ENCODE measurements at places on chromosomes 16 and 17.

GRCh38 chr16:13307255-13307654 is 405.9 kb downstream of the SHISA9 start:
- DNase-seq = no peak

- DNase-seq = no peak
Observed at GRCh38 chr17:47633996-47634395, 15.7 kb upstream of the KPNB1 start.

DNA sequence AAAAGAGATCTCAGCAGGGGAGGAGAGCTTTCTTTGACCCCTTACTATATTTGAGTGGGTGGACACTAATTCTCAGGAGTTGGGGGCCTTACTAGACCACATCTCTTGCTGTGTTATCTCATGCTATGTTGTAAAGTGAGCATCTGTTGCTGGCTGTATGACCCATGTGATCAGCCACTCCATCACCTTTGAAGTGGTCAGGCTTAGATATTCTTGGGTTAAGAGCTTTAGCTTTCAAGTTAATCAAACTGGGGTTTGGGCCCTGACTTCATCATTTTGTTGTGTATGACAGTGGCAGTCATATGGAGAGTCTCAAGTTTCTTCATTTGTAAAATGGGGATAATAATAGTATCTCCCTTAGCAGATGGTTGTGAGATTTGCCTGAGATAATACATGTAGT is 201.1 kb downstream of the FTO start:
- no peak for DNase-seq

- DNase-seq = peak; percentile 93
Observed at GRCh38 chr17:28661635-28662526, at the start of the genes SDF2 and SUPT6H. SDF2 (minus strand) TSS chr17:28661906; CDS start chr17:28661876, 30 bp downstream. SUPT6H (plus strand) TSS chr17:28662205; CDS start chr17:28673402, 11,197 bp downstream.

GRCh38 chr17:7502987-7503386 is 18.8 kb downstream of the POLR2A start:
- DNase-seq = no peak

DNA sequence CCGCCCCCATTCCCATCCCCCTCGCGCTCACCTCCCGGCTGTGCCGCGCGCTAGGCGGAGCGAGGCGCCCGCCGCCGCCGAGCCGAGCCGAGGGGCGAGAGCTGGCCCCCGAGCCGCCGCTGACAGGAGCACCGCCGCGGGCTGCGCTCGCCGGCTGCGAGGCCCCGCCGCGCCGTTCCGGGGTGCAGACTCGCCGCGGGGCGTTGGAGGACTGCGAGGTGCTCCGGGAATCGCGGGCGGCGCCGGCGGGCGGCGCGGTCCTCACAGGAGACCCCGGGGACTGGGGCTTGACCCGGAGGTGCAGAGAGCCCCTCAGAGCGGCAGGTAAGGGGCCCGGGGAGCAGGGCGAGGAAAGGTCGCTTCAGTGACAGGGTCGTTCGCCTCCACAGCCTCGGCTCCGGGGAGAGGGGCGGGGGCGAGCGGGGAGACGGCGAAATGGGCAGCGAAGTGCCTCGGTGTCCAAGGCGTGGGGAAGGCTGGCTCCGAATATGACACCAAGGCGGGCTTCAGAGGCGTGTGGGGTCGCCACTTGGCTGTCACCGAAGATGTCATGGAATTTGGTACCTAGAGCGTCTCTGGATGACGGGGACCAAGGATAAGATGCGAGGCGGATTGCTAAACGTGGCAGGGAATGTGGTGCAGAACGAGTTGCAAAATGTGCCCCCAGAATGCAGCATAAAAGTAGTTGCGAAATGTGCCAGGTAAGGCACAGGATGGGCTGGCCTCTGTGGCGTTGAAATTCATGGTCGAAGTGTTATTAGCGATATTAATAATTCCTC is 580 bp downstream of the TANC2 start:
- no peak for DNase-seq

GRCh38 chr17:45854209-45854608 is 9.5 kb downstream of the SPPL2C start:
- no peak for DNase-seq

DNA sequence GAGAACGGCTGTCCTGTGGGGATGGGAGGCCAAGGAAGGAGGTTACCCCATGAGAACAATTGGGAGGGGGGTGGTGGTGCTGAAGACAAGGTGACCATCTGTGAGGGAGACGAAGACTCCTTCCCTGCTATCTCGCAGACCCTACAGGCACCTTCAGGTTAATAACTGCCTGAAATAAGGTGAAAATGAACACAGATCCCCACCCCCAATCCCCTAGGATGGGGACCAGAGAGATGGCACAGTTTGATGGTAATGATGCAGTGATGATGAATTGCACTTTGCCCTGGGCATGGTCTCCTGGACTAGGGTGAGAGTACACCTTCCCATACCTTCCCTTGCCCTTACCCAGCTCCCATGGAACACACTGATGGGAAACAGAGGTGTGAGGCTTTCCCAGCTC is 1.4 kb upstream of the NAE1 start:
- no peak for DNase-seq

- no peak for DNase-seq
Observed at GRCh38 chr17:74233937-74234336, 20.6 kb downstream of the TTYH2 start.

- DNase-seq = peak; percentile 14
Observed at GRCh38 chr16:12573730-12574383, 229.8 kb downstream of the CPPED1 start.

GRCh38 chr16:85541980-85542900 is 70.9 kb upstream of the GSE1 start:
- DNase-seq = no peak

GRCh38 chr16:3774156-3774767 is 56.9 kb upstream of the TRAP1 start:
- DNase-seq = no peak

- no peak for DNase-seq
Observed at GRCh38 chr16:29696881-29697331, 17.9 kb downstream of the QPRT start.

DNA sequence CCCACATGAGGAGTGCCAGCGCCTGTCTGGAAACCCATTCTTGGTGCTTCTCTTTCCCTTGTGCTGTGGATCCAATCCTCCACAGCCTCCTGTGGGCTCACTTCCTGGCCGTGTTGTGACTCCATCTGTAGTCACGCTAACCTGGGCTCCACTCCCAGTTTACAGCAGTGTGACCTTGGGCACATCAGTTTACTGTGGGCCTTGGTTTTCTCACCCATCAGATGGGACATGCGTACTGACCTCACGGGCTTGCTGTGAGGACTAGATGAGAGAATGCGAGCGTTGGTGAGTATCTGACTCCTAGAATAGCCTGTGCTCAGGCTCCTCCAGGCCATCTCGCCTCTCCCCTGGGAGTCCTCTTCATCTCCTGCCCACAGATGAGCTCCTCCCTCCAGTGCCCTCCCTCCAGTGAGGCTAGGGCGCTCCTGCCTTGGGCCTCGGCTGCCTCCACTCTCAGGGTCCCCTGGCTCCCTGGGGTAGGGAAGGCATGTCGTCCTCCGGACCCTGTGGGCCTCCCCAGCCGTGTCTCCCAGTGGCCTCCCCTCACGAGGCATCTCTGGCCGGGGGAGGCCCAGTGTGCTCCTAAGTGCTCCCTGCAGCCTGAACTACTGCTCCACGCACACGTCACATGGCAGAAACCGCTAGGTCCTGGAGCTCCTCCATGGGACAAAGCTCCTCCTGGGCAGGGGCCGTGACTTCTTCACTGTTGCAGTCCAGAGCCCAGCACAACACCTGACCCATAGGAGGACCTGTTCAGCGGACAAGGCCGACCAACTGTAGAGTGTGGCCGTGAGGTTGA is 5.2 kb upstream of the FOXJ1 start:
- no peak for DNase-seq

- DNase-seq = no peak
Observed at GRCh38 chr17:64447526-64447925, 1.4 kb upstream of the MILR1 start.

- DNase-seq = no peak
Observed at GRCh38 chr16:78720416-78720815, 621.0 kb downstream of the WWOX start.

DNA sequence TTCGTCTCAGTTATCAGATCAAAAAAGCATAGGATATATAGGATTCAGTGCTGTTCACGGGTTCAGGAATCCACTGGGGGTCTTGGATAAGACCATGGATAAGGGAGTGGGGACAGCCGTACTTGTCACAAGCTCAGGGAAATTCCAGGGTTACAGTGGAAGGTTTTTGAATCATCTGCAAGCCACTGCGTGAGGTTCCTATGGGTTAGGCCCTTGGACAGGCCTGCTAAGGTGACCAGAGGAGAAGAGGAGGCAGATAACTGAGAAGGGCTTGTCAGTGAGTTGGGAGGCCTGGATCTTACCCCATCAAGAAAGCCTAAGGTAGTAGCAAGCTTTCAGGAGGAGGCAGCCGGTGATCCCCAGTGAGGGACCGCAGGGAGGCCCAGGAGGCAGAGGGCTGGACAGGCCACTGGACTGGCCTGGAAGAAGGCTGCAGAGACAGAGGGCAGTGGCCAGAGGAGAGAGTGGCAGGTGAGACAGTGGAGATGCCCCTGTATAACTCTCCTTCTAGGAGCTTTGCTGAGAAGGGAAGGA is 27.3 kb downstream of the NGFR start:
- no peak for DNase-seq

- DNase-seq = no peak
Observed at GRCh38 chr17:63181856-63182255, 215.8 kb downstream of the TANC2 start.

- DNase-seq = no peak
Observed at GRCh38 chr17:17693253-17694168, 12.3 kb downstream of the RAI1 start.

GRCh38 chr16:22139732-22140131 is 22.6 kb upstream of the SDR42E2 start:
- no peak for DNase-seq

DNA sequence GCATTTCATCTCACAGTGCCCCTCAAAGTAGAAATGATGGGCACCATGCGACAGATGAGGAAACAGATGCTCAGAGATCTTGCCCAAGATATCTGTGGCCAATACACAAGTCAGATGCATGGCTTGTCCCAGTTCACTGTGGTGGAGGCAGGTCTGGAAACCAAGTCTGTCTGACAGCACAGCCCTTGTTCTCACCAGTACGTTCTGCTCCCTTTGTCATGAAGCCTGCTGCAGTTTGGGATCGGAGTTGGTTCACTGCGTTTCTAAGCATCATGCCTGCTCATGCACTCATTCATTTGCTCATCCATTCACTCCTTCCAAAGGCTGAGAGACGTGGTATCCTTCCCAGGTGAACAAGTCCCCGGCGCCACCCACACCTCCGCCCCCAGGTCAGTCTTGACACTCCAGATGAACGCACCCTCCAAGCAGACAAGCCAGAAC is 27.2 kb upstream of the MEAK7 start:
- DNase-seq = no peak

- DNase-seq = no peak
Observed at GRCh38 chr16:28259781-28260150, 32.6 kb upstream of the SBK1 start.

DNA sequence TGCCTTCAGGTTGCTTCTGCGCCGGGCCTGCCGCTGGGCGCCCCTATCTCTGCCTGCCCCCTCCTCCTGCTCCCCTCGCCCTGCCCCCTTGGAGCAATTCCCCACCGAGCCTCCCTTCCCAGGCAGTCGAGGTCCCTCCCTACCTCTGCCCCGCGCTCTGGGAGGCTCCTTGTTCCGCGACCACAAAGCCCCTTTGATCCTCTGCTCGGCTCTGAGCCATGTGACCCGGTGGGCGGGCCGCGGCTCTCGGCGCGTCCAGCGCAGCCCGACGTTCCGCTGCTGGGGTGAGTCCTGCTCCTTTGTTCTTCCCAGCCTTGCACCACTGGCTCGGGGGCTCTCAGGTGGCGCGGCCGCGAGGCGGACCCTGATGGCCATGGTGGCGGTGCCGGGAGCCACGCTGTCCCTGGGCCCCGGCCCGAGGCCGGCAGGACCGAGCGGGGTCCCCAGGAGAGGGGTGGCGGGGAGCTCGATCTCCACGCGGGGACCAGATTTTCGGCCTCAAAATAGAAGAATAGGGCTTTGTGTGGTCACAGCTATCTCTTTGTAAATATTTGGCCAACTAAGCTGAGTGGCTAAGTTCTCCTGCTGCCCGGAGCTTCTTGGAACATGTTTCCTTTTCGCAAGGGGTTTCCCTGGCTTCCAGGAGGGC is 310.6 kb downstream of the SEC14L1 start:
- DNase-seq = peak; percentile 75

DNA sequence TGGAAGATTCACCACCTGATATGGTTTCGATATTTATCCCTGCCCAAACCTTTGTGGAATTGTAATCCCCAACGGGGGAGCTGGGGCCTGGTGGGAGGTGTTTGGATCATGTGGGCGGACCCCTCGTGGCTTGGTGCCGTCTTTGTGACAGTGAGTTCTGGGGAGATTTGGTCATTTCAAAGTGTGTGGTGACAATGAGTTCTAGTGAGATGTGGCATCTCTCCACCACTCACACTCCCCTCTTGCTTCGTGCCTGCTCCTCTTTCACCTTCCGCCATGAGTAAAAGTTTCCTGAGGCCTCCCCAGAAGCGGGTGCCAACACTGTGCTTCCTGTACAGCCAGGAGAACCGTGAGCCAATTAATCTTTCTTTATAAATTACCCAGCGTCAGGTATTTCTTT is 9.7 kb downstream of the CCDC57 start:
- no peak for DNase-seq

DNA sequence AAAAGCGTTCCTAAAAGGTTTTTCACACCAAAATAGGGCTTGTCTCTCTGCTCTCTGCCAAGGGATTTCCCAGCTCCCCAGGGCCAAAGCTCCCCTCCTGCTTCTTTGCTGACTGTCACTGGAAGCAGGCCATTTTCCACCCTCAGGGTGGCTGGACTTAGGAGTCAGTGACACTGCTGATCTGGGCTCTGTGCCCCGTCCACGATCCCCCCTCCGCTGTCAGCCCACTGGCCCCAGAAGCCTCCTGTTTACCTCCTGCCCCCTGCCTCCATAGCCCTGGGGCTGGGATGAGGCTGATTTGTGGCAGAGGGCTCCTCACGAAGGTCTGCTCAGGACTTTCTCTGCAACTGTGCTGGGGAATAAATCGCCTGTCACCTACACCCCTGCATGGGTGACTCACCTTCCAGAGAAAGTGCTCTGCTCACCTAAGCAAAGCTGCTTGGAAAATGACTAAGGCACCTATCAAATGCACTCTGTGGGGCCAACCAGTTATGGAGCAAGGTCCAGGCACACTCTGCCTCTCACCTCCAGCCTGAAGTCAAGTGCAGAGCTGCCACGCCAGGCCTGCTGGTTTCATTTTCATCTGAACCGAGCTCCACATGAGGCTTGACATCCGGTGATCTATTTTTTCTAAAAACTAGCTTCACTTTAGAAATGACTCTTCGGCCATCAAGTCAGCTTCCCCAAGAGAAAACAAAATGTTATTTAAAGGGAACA is 4.9 kb downstream of the MAP3K14 start:
- peak; percentile 64 for DNase-seq

GRCh38 chr16:397135-397661 is at the start of gene NME4:
NME4 (plus strand) TSS chr16:397199; CDS start chr16:397223, 24 bp downstream.
- peak; percentile 18 for DNase-seq

GRCh38 chr17:37191219-37191618 is 184.6 kb upstream of the C17orf78 start:
- DNase-seq = no peak

DNA sequence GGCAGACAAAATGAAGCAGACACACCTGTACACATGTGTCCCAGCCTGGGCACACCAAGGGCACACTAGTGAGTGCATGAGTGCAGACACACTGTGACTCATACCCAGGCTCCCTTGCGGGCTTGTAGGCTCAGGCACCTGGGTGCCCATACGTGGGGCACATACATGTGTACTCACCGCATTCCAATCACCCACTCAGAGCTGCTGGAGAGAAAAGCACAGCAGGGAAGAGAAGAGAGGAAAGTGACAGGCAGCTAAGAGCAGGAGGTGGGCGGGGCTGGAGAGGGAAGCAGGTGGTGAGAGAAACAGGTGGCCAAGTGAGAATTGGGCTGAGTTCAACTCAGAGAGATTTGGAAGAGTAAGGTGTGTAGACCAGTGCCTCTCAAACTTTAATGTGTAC is 54.0 kb downstream of the TMEM132E start:
- no peak for DNase-seq

- DNase-seq = no peak
Observed at GRCh38 chr17:79041723-79042420, 17.9 kb downstream of the C1QTNF1 start.
